Kasumi-1 (cell line): ENCODE measurements at places on chromosomes 7 and 10.

GRCh38 chr7:80837345-80837744 is 81.5 kb downstream of the SEMA3C start:
- DNase-seq = no peak

DNA sequence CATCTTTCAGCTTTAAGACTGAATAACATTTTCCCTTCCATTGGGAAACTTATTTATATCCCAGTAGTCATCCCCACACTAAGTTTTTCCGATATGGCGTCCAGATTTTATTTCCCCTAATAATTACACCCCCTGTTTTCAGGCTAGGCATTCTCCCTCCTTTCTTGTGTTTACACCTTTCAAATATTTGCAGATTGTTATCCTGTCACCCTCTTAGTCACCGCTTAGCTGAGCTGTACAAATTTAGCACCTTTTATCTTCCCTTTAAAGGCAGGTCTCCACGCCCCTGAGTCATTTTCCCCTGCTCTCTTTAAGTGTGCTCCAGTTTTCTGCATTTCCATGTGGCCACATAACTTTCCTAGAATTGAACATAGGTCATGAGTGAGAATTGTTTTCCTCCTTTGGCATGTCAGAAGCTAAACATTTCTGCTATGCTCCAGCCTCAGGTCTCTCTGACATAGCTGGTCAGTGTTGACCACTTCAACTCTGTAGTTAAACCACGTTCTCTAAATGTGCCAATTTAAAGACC is 47.4 kb downstream of the LRRC4 start:
- DNase-seq = no peak

DNA sequence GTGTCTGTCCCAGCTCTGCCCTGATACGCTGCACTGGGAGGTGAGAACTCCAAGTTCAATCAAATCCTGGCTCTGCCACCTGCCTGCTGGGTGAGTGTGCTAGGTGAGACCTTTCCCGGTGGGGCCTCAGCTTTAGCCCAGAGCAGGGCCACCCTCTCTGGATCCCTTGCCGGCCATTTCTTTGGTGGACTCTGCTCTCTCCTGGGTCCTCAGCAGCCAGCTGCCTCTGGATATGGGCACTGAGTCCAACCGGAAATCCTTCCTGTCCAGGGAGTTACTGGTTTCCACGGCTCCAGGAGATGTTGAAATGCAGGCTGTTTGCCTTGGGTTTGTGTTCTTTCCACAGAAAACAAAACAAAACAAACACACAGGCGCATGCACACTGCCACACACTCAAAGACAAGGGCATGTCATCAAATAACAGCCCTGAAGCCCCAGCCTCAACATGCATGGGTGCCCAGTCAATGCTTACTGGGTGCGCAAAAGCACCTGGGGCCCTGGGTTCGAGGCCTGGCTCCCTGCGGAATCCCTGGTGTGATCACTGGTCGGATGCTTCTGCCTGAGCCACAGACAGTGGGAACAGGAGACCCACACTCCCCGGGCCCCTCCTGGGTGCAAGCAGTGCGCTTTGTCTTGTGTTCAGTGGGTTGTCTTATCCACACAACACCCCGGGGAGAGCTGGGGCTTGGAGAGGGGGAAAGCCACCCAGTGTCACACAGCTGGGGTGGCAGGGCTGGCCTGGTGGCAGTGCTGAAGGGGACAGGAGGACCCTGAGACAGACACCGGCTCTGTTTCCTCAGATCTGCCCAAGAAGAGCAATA is 33.1 kb downstream of the PPIF start:
- DNase-seq = no peak

DNA sequence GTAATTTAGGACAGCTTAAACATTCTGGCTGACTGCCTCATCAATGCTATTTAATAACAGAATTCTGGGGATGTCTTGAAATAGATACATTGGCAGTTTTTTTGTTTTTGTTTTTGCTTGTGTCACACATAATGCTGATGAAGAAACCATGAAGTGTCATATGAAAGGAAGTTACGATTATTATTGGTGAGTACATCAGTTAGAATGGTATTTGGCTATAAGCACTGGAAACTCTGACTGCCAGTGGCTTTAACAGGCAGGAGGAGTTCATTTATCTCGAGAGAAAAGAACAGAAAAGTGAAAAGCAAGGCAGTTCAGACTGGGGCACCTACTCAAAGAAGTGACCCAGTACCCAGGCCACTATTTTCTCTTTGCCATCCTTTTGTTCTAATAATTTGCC is 18.1 kb downstream of the LSM8 start:
- DNase-seq = no peak

GRCh38 chr7:151482883-151483710 is 36.6 kb downstream of the RHEB start:
- no peak for DNase-seq

DNA sequence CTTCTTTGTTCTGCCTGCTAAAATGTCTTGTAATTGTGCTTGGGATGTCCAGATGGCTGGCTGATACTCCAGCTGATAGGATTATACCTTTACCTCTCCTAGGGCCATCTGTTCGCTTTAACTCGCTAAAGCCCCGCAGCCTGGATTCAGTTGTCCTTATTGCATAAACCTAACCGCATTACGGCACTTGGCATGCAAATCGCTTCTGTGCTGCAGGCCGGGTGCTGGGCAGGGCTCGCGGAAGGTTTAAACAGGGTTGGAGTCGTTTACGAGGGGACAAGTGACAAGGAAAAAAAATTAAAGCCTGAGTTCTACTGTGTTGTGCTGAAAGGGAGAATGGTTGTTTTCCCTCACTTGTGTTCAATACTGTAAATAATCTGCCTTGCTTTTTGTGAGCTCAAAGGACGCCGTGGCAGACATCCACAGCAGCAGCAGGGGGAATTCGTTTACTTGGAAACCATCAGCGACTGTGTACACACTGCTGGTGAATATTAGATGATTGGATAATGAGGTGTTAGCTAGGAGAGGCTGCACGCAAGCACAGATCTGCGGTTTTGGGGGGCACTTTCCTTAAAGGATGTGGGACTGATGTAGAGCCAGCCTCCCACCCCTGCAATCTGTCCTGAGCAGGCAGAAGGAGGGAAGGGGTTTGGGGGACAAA is 93.0 kb downstream of the EBF3 start:
- no peak for DNase-seq

GRCh38 chr7:99833289-99833877 is 5.6 kb downstream of the CYP3A43 start:
- DNase-seq = no peak

DNA sequence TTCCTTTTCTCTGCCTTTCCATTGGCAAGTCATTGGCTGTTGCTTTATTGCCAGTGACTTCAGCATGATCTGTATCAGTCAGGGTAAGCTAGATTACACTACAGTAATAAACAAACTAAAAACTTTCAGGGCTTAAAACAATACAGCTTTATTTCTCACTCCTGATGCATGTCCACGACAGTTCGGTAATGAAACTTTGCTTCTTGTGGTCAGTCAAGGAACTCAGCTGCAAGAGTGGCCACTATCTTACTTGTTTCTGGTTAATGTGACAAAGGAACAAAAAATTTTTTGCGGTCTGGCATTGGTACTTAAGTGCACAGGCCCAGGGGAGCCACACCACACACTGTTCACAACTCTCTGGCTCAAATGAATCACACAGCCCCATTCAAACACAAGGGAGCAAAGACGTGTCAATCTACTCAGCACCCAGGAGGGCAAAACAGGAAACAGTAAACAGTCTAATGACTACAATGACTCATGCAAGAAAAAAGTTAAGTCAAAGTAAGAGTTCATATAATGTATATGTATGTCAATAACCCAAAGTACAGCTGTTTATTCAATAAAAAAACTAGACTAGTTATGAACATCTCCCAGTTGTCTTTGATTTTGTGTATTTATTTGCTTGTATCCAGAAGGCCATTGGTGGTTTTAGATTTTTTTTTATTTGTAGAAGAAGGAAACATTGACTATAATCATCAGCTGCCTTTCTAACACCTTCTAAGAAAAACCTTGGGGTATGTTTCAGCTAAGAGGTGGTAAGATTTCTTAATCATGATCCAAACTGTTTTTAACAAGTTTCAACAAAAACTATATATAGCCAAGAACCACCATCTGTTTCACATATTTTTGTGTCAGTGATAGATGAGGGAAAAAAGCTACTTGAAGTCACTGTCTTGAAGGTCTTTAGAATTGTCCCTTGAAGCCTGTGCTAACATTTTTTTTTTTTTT is 134.4 kb upstream of the FAM3C start:
- DNase-seq = no peak
